ENCODE measurements at places on chromosomes 12 and 14.

- DNase-seq: no peak
Measured at GRCh38 chr12:124394462-124395128, 99.7 kb downstream of the RFLNA start.

DNA sequence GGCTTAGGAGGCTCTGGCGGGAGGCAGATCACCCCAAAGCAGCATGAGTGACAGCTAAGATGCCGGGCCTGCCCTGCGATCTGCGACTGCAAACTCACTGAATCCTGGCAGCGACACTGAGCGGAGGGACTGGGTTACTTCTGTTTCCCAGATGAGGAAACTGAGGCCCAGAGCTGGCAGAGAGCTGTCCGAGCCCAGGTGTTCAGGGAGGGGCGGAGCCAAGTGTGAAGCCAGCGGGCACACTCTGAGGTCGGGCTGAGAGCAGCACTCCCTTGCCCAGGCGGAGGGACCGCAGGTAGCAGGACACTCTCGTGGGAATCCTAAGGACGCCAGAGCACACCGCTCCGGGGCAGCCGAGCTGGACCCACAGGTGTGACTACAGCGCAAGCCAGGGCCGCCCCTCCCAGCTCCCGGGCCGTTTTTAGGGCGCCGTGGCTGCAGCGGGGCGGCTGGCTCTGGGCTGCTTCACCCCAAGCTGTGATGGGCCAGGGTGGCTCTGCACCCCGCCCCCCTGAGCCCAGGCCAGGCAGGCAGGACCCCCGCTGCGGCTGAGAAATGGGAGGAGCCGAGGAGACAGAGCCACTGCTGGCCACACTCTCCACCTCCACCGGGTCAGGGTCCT is 27.4 kb downstream of the MMP17 start:
- no peak for DNase-seq

GRCh38 chr12:118355843-118356242 is 16.9 kb downstream of the TAOK3 start:
- DNase-seq: no peak

GRCh38 chr14:73723797-73724661 is 9.8 kb upstream of the PNMA1 start:
- peak; percentile 36 for DNase-seq

DNA sequence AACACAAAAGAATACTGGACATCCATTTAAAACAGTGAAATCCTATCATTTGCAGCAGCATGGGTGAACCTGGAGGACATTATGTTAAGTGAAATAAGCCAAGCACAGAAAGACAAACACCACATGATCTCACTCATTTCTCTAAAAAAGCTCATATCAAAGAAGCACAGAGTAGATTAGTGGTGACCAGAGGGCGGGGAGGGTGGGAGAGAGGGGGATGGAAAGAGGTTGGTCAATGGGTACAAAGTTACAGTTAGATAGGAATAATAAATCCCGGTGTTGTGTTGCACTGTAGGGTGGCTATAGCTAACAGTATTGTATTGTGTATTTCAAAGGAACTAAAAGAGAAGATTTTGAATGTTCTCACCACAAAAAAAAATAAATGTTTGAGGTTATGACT is 52.4 kb downstream of the DUSP6 start:
- DNase-seq: no peak

All from NCI-H2171 (cell line).